ENCODE measurements at places on chromosomes 11 and 22.

- no peak for DNase-seq
Measured at GRCh38 chr11:35304386-35304775, 115.0 kb downstream of the SLC1A2 start.

DNA sequence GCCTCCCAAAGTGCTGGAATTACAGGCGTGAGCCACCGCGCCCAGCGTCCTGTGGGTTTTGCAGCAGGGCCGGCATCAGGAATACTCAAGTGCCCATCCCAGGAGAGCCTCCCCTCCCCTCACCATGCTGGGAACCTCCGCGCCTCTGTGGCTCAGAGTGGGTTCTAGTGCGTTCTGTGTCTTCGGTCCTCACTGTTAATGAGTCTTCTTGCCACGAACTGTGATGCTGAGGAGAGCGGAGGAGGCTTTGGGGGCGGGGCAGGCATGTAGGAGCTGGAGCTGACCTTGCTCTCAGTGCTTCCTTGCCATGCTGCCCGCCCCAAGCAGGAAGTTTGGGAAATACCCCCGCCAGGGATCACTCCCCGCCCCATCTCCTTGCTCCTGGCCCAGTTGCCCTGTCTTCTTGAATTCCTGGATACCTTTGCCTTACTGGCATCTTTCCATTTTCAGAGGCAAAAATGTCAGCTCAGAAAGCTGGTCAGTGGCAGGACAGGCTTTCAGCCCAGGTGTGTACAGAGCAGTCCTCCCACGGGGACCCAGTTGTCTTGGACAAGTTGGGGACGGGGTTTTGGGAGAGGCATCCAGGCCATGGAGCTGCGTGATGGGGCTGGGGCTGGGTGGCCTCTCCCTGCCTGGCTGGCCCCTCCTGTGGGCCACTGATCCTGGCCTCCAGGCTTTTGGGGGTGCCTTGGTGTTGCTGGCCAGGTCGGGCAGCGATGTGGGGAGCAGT, 5.1 kb downstream of the GRAMD4 start:
- no peak for DNase-seq

DNA sequence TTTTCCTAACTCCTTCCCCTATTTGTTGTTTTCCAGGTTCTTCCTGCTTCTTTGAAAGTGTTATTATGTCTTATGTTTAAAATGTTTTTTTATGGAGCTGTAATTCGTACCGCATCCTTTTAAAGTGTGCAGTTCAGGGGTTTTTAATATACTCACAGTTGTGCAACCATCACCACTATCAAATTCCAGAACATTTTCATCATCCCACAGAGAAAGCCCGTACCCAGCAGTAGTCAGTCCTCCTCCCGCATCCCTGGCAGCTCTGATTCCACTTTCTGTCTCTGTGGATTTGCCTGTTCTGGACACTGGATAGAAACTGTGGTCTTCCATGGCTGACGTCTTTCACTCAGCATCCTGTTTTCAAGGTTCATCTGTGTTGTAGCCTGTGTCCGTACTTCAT, 73.7 kb downstream of the JAM3 start:
- DNase-seq, result no peak

DNA sequence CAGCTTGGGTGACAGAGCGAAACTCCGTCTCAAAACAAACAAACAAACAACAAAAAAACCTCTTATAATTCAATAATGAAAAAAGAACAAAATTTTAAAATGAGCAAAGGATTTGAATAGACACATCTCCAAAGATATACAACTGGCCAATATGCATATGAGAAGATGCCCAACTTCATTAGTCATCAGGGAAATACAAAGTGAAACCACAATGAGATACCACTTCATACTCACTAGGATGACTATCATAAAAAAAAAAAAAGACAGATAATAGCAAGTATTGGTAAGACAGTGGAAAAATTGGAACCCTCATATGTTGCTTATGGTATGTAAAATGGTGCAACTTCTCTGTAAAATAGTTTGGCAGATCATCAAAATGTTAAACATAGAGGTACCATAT, 28.7 kb upstream of the BARX2 start:
- no peak for DNase-seq

- DNase-seq, result no peak
Measured at GRCh38 chr11:79237091-79237490, 203.7 kb downstream of the TENM4 start.

GRCh38 chr11:134543241-134543640, 131.2 kb upstream of the B3GAT1 start:
- DNase-seq, result peak; percentile 9

- no peak for DNase-seq
Measured at GRCh38 chr22:47299863-47300697, 537.6 kb downstream of the TBC1D22A start.

GRCh38 chr22:19853879-19854777, 546 bp downstream of the GNB1L start:
- DNase-seq, result peak; percentile 33

- DNase-seq, result no peak
Measured at GRCh38 chr22:46900549-46900948, 138.1 kb downstream of the TBC1D22A start.

GRCh38 chr22:25053153-25053805, 100.8 kb downstream of the KIAA1671 start:
- DNase-seq, result no peak

GRCh38 chr22:46340676-46341075, 5.2 kb downstream of the TRMU start:
- DNase-seq, result no peak

GRCh38 chr22:44085743-44086270, 61.7 kb downstream of the PARVB start:
- peak; percentile 44 for DNase-seq

DNA sequence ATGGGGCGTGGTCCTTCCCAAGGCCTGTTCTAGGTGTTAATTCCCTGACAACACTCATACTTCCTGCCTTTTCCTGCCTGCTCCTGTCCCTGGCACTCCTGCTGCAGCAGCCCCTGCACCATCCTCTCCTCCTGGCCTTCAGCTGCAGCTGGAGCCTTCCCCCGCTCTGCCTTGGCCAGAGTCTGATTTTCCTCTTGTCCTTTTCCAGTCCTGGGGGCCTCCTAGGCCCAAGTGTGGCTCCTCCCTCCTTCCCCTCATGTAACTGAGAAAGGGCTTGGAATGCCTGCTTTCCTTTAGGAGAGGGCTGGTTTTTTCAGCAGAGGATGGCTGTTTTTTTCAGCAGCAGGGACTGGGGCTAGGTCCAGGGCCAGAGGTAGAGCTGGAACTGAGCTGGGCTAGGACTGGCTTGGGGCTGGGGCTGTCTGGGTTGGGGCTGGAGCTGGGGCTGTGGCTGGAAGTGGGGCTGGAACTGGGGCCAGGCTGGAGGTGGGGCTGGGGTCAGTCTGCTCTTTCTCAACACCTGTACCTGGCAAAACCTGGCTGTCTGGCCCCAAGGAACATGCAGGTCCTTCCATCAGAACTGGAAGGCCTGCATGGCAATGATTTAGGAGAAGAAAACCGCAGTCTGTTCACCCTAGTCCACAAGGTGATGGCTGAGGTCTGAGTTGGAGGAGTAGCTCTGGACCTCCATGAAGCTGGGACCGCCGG, 23.6 kb downstream of the ZC3H7B start:
- no peak for DNase-seq

All from G401 (cell line).